ENCODE measurements at places on chromosomes 7 and 10.

GRCh38 chr7:124686543-124687171 is 78.9 kb downstream of the GPR37 start:
- DNase-seq: no peak

DNA sequence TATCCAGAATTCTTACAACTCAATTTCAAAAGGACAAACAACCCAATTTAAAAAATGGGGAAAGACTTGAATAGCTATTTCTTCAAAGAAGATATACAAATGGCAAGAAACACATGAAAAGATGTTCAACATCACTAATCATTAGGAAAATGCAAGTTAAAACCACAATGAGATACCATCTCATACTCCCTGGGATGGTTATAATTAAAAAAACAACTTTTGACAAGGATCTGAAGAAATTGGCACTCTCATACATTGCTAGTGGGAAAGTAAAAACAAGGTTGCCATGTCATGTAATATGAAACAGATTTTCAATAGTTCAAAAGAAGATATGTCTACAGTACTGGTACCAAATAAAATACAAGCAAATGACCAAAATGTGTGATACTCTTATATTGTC is 9.0 kb downstream of the OAT start:
- DNase-seq: no peak

DNA sequence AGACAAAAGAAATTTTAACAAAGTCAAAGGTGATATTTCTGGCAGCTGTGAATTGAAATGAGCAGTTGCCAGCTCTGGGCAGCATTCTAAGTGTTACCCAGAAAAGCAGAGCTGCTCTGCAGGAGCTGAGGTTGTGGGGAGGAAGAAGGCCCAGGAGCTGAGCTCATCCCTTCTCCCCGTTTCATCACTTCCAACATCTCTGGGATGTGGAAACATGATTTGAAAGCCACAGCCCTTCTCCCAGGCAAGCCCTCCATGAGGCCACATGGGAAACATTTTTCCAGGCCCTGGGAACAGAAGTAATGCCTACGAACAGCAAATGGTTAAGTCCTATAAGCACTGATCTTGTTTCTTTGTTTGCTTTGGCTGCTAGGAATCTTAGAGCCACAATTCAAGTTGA is 10.9 kb upstream of the DMBT1 start:
- DNase-seq: no peak

DNA sequence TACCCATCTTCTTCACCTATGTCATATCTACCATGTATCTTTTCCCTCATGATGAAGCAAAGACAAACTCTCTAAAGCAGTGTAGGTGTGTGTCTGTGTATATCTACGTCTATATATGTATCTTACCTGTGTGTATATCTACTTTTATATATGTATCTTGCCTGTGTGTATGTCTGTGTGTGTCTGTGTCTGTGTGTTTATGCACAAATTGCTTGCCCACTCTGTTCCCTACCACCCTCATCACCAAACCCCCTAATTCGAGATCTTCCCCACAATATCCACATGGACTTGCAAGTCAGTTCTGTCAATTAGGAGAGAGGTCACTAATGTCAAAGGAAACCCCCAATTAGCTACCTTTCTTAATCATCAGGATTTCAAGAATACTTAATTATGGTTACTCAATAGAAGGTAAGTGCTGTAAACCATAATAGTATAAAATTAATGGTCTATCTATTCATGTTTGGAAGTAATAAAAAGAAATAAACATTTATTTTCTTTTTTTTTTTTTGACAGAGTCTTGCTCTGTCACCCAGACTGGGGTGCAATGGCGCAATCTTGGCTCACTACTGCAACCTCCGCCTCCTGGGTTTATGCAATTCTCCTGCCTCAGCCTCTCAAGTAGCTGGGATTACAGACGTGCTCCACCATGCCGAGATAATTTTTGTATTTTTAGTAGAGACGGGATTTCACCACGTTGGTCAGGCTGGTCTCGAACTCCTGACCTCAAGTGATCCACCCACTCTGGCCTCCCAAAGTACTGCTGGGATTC is 43.6 kb downstream of the ANKRD61 start:
- DNase-seq: no peak

DNA sequence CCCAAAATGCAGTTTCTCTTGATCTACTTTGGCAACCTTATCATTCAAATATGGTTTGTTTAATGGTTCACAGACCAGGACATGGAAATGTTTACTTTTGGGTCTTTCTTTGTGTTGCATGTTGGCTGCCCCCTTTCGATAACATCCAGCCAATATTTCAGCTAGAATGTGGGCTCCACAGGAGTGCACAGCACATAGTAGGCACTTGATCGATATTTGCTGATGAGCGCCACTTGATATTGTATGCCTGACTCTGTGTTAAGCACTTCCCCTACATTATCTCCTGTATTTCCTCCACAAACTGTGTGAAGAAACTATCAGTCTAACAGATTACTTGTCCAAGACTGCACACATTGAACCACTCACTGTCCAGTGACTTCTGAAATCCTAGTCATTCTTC is 60.2 kb downstream of the SMURF1 start:
- DNase-seq: no peak

DNA sequence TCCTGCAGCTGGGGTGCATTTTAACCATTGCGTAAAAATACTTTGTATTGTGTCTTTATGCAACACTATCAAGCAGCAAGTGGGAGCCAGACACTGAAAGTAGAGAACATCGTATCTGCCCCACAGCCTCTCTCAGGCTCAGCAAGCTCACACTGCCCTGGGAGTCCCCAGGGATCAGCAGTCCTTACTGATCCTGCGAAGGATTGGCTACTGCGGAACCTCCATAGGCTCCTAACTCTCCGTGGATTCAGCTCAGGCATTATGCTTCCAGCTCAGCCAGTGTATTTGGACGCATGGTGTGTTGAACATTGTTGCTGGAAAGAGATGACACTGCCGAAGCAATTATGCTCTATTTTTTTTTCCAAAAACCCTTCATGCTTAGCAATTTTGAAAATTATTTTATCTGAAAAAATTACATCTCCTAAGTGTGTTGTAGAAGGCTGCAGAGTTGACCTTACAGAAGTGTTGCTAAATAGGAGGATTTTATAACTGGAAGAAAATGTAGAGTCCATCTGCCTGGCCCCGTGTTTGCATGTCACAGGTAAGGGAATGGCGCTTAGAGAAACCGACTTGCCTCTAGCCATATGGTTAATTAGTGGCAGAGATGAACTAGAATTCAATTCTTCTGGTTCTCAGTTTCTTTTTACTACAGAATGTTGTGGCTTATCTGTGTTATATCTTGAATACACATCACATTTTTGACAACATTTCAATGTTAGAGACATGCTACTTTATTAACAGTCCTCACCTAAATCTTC is 276.4 kb upstream of the COBL start:
- DNase-seq: no peak
